ENCODE measurements at places on chromosomes 7 and 10.

DNA sequence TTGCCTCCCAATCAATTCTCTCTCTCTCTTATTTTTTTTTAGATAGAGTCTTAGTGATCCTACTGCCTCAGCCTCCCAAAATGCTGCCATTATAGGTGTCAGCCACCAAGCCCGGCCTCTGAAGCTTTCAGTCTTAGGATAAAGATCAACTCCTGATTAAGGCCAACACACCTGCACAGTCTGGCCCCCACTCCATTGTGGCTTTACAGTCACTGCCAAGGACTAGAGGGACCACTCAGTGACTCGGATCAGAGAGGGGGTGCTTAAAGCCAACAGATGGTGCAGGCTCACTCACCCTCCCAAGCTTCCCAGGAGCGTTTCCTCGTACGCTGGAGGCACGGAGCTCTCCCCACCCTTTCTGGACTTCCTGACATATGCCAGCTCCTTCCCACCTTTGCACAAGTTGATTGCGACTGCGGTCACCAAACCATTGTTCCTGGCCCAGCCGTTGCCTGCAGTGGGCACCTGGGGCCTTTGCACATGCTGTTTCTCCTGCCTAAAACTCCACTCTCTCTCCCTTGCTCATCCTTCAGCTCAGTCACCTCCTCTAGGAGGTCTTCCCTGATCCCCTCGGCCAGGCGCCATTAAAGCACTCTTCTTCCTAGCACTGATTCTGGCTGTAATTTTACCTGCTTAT, 1.7 kb upstream of the CDH23 start:
- DNase-seq: no peak

- no peak for DNase-seq
These were observed 13.6 kb downstream of the ENTPD7 start for GRCh38 chr10:99672884-99673283.

DNA sequence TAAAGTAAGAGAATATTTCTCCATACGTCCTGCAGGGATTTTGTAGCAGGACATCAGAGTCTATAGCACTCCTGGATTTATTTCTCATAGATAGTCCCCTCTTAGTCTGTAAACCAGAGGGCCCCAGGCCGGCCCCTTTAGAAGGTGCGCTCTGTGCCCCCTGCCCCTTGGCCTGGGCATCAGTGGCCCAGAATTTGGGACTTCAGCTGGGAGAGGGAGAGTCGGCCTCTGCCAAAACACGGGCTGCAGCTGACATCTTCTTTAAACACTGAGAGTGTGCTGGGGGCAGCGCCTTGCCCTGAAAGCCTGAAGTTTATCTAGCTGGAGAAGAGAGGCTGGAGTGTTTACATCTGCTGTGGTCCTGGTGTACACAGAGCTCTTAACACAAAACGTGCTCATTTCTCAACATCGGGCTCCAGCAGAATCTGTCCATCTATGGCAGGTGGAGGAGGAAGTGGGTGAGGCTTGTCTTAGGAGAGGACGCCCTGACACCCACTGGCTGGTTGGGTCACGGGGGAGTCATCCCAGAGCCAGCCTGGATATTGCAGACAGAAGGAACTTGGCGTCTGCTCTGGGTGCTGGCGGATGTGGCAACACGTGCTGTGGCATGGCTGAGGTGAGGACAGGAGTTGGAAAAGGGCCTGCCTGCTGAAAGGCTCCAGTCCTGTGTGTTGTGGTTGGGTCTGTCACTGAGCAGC, 5.0 kb upstream of the TACR2 start:
- DNase-seq: no peak

DNA sequence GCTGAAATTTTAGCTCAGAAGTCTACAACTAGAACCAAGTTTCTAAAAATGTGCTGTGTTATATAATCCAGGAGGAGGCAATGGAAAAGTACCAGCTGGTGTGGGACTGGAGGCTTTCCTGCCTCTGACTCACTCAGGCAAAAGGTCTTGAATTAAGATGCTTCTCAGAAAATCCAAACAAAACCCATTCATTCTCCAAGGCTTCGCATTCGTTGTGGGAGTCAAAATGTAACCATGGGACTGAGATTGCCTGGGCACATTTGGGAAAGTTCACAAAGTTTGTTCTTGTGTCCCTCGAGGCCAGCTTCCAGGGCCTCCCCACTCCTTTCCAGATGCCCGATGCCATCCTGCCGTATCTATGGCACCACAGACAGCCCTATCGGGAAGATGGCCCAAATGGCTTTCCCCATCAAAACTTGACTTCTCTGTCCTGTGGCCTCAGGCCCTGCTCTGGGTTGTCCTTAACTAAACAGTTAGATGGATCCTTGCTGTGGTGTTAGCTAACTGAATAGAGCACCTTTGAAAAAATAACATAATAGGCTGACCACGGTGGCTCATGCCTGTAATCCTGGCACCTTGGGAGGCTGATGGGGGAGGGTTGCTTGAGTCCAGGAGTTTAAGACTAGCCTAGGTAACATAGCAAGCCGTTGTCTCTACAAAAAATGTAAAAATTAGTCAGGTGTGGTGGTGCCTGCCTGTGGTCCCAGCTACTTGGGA, 180.5 kb downstream of the PFKFB3 start:
- DNase-seq: no peak

DNA sequence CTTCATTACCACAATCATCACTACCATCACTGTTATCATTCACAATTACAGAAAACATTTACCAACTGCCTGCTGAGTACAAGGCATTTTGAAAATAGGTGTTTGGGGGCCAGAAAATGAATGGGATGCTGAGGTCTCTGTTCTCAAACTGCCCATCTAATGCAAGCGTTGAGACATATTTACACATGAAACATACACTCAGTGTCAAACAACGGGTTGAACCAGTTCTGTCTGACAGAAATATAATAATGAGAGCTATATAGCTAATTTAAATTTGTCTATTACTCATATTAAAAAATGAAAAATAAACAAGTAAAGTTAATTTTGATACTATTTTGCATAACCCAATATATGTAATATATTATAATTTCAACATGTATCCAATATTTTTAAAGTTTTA, 303.1 kb downstream of the KCNMA1 start:
- DNase-seq: no peak

GRCh38 chr10:131085091-131085860, 226.2 kb downstream of the TCERG1L start:
- DNase-seq: no peak

DNA sequence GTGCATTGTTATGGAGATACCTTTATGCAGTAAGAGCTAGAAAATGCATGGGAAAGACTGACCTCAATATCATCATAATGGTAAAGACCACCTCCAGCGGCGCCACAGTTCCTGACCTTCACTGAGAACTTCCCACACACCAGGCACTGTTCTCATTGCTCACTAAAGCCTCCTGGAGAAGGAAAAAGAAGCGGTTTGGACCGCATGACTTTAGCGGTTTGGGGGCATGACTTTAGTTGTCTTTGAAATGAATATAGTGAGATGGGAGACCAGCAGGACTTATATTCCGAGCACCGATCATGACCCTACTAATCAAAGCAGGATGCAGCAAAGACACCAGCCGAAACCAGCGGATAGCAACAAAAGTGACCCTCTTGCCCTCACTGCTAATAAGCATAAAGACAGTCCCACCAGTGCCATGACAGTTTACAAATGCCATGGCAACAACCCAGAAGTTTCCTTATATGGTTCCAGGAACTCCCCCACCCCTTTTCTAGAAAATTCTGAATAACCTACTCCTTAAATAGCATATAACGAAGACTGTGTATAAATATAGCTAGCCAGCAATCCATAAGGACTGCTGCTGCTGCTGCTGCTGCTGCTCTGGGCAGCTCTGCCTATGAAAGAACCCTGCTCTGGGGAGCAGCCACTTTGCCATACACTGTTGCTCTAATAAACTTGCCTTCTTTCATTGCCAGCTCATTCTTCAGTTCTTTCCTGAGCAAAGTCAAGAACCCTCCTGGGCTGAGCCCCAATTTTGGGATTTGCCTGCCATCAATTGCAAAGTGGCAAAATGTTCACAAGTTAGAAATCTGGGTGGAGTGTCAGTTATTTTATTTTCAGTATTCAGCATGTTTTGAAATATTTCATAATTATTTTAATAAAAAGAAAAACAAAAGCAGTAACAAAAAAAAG, 694.1 kb downstream of the SUGCT start:
- DNase-seq: no peak

- DNase-seq: no peak
These were observed 433.0 kb downstream of the ANKRD7 start for GRCh38 chr7:118657391-118658005.

DNA sequence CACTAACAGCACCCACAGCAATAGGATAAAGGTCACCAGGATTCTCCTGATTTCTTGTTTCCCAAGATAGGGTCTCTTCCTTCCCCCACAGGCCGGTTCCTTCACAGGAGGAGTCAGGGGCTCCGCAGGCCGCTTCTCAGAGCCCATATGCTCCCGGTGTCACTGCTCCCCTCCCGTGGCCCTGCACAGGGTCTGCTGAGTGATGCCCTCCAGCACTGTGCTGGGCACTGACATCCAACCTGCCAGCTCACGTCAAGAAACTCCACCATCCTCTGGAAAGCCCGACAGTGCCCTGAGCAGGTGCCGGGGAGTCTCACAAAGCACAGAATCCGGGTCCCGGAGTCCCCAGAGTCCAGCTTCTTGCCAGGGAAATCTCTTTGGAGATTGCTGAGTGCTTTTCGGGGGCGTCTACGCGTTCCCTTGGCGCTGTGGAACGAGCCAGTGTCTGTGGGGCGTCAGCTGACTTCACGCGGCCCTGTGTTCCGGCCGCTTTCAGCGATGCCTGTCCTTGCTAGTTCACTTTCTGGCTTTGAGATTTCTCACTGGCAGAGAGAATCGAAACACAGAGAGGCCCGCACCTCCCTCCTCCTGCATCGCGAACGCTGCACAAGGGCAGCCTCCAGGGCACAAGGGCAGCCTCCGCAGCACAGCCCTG, 567.5 kb downstream of the DNAJB6 start:
- no peak for DNase-seq

GRCh38 chr7:112103246-112103645, 103.0 kb downstream of the DOCK4 start:
- no peak for DNase-seq

DNA sequence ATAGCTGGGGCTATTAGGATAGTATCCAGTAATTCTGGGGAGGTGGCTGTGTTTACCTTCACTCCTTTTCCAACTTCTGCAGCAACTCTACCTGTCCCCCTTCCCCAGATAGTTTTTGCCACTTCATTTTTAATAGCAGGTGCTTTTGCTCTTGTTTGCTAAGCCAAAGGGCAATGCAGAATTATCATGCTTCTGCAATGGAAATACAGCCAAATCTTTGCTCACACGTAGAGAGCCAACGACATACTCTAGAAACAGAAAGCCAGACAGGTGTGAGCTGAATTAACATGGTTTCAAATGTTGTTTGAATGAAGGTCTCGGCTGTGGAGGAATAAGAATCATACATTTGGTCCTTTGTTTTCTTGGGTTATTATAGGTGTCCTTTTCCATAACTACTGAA, 14.4 kb downstream of the PLEKHS1 start:
- no peak for DNase-seq

DNA sequence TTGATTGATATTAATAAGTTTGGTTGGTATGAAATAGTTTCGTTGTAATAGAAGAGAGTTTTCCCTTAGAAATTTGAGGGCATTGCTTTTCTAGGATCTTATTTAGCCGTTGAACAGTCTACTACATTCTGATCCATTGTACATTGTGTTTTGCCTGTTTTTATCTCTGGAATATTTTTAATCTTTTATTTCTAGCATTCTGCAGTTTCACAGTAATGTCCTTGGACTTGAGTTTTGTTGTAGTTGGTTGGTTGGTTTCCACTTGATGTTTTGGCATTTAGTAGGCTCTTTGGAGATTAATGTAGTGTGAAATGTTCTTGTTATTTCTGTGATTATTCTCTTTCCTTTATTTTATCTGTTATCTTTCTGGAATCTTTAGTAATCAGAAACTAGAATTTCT, 112.4 kb downstream of the CCSER2 start:
- no peak for DNase-seq

GRCh38 chr10:121601458-121601857, 3.2 kb upstream of the FGFR2 start:
- DNase-seq: no peak

GRCh38 chr7:158849442-158849767, 7.0 kb upstream of the DYNC2I1 start:
- no peak for DNase-seq

DNA sequence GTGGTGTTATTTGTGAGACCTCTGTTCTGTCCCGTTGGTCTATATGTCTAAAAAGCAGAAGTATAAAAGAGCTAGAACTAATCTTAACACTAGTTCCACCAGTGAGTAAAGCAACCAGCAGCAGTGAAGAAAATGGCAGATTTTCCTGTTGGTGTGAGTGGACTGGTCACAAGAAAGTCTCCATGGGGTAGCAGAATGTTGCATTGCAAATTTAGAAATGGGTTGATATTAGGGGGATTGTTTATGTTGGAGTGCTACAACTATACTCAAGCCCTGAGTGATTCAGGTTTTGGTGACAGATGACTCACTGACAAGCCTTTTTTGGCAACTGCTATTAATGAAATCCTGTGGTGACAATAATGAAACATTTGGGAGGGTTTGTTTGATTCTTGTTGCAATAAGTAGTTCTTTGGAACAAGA, 5.6 kb downstream of the AVL9 start:
- DNase-seq: no peak

DNA sequence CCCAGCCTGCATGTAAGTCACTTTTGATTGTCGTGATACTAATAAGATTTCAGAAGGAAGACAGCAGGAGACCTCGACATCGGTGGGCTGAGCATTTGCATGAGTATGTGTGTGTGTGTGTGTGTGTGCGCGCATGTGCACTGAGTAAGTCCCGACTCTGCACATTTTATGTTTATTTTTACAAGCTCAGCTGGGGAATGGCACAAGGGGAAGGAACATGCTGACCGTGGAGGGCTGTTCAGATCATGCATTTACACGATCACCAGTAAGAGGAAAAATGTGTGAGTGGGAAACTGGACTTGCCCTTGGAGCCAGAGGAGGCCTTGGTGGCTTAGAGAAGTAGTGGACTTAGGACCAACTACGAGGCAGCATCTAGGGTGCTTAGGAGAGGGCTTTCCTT, 41.3 kb downstream of the IL2RA start:
- no peak for DNase-seq

- no peak for DNase-seq
These were observed 148.0 kb upstream of the ANK3 start for GRCh38 chr10:60537697-60538096.

- no peak for DNase-seq
These were observed 47.7 kb downstream of the PIK3AP1 start for GRCh38 chr10:96672481-96673175.

GRCh38 chr7:149145031-149145845, 2.0 kb upstream of the ZNF398 start:
- DNase-seq: no peak

DNA sequence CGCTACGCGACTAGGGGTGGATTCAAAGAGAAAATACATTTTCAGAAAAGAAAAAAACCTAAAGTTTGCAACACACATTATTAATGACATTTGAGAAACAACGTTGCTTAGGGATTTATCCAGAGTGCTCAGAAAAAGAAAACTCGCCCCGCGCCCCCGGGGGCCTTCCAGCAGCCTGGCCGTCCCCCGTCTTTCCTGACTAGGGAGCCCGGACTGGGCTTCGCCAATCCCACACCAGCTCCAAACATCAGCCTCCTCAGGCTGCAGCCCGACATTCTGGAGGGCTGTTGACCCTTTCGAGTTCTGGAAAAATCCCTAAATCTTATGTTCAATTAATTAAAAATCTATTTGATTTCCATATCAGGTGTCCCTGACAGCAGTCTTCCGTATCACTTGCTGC, 48.6 kb downstream of the CLEC2L start:
- DNase-seq: no peak

- no peak for DNase-seq
These were observed 103.5 kb upstream of the PDLIM1 start for GRCh38 chr10:95394161-95394880.
